Activated naive CD4-positive, alpha-beta T cell (primary cell): ENCODE measurements at places on chromosomes 12 and 14.

GRCh38 chr12:11823043-11823442 lies 173.6 kb downstream of the ETV6 start:
- no peak for DNase-seq

DNA sequence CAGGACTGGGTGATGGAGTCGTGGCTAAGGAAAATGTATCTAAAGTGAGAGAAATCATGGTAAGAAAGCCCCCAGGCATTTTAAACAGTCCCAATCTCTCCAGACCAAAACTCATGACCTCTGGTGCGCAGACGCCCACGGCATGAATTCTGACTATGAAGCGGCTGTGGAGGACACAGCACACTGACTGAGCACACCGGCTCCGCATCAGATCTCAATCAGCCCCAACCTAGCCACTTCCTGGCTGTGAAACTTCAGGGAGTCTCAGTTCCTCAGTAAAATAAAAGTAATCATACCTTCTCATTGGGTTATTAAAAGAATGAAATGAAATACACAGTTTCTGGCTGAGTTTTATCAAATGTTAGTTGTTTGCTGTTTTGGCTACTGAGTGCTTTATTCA lies 38.7 kb downstream of the SETD3 start:
- DNase-seq, result no peak

GRCh38 chr14:38197001-38197783 lies 10.5 kb upstream of the SSTR1 start:
- DNase-seq, result no peak

- no peak for DNase-seq
Measured at GRCh38 chr12:24499151-24500146, 449.5 kb downstream of the BCAT1 start.

DNA sequence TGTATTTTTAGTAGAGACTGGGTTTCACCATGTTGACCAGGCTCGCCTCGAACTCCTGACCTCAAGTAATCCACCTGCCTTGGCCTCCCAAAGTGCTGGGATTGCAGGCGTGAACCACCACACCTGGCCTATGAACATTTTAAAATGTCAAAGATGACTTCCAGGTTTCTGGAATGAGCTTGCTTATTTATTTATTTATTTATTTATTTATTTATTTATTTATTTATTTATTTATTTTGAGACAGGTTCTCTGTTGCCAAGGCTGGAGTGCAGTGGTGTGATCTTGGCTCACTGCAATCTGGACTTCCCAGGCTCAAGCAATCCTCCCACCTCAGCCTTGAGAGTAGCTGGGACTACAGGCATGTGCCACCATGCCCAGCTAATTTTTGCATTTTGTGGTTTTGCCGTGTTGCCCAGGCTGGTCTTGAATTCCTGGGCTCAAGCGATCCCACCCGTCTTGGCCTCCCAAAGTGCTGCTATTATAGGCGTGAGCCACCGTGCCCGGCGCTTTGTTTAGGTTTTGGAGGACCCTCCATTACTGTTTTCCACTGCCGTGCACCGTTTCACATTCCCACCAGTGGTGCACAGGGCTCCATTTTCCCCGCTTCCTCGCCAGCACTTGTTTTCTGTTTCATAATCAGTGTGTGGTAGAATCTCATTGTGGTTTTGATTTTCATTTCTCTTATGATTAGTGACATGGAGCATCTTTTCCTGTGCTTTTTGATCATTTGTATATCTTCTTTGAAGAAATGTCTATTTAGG lies 6.4 kb upstream of the CFAP251 start:
- no peak for DNase-seq

DNA sequence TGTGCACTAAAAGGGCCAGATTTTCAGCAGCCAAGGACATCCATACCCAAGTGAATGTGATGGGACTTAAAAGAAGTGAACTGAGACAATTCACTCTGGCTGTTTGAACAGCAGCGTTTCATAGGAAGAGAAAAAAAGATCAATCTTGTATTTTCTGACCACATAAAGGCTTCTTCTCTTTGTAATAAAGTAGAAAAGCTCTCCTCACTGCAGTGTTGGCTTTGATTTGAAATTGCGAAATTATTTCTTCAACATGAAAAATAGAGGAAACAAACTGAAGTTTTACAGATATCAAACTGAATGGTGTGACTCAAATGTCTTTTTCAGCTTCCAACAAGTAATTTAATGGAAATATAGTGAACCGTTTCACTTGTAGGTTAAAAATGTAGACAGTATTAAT lies 11.3 kb upstream of the KCNMB4 start:
- no peak for DNase-seq
